ENCODE measurements at places on chromosomes 3 and 15.

GRCh38 chr3:136380530-136380929 lies 130.4 kb downstream of the PCCB start:
- DNase-seq = no peak

DNA sequence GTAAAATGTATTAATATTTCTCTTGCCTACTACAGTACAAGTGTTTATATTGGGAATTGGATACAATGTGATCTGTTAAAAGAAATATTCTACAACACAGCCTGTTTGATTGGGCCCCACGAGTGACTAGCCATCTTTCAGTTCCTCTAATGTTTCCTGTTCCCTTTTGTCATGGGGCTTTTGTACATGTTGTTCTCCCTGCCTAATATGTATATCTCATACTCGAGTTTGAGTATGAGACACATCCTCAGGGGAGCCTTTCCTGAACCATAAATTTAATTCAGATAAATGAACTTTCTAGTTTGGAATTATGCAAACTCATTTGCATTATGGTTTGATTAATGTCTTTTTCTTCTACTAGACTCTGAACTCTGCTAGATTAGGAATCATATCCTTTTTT lies 65.5 kb downstream of the MEF2A start:
- no peak for DNase-seq

GRCh38 chr3:80472961-80473360 lies 705.2 kb upstream of the ROBO1 start:
- no peak for DNase-seq

DNA sequence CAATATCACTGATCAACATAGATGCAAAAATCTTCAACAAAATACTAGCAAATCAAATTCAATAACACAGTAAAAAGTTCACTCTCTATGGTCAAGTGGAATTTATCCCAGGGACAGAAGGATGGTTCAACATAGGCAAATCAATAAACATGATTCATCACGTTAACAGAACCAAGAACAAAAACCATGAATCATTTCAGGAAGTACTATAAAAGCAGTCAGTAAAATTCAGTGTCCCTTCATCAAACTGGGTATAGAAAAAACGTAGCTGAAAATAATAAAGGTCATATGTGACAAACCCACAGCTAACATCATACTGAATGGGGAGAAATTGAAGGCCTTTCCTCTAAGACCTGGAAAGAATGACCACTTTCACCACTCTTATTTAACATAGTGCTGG lies 172.1 kb downstream of the POLR2M start:
- no peak for DNase-seq

DNA sequence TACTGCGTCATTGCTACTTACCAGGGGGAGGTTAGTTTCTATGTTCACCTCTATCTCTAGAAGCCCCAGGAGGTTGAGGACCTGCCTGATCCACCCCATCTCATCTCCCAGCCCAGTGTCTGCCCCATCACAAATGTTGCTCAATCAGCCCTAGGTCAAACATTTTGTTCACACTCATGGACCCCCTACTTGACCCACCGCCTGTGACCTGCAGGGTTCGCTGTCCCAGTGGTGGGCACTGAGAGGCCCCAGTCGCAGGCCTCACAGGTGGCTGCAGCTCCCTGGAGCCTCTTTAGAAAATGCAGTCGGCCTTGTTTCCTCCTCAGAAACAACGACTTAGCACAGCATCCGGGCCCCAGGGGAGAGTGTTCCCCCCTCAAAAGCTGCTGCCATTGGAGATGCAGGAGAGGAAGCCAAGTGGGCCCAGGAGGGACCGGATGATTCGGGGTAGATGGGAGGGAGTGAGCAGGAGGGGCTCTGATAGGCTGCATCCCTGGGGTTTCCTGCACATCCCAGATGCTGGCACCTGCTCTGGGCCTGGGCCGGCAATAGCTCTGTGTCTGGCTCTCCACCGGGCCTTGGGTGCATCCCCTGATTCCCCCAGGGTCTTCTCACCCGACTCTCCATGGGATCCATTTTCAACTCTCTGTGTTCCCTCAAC lies 18.4 kb upstream of the INSYN1 start:
- DNase-seq = no peak

- no peak for DNase-seq
Measured at GRCh38 chr15:75030023-75030413, 6.6 kb downstream of the PPCDC start.

GRCh38 chr3:115341208-115341607 lies 194.1 kb upstream of the ZBTB20 start:
- no peak for DNase-seq

- no peak for DNase-seq
Measured at GRCh38 chr3:136653628-136654027, 98.5 kb downstream of the STAG1 start.

GRCh38 chr15:38705436-38706219 lies 141.0 kb upstream of the RASGRP1 start:
- no peak for DNase-seq

- no peak for DNase-seq
Measured at GRCh38 chr3:169668957-169669741, 5.6 kb upstream of the MECOM start.

DNA sequence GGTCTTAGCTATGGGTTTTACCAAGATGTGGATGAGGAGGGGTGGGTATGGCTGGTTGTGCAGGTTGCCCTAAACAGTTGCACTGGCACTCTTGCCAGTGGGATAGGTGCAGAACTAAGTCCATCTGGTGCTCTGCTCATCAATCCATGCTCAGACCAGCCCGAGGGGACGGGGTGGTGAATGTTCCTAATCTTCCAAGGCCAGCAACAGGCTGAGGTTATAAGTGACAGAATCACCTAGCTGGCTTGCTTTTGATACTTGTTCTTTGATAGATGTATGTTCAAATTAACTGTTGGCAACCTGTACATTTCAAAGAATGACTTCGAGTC lies 53.5 kb upstream of the CCR2 start:
- DNase-seq = no peak

DNA sequence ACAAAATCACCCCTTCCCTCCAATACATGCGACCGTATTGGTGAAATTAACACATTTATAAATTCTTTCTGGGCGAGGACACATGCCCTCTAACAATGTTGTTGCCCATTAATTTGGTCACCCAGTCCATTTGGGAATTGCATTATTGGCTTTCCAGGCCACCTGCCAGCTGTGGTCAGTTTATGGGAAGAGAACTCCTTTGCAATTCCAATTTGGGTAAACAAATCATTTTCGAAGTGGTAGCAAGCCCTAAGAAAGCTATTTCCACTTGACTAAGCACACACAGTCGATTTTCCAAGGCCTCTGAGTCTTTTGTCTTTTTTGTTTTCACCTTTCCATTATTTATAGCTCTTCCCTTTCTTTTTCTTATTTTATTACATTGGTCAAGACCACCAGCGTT lies 362.3 kb upstream of the RGMA start:
- DNase-seq = no peak

DNA sequence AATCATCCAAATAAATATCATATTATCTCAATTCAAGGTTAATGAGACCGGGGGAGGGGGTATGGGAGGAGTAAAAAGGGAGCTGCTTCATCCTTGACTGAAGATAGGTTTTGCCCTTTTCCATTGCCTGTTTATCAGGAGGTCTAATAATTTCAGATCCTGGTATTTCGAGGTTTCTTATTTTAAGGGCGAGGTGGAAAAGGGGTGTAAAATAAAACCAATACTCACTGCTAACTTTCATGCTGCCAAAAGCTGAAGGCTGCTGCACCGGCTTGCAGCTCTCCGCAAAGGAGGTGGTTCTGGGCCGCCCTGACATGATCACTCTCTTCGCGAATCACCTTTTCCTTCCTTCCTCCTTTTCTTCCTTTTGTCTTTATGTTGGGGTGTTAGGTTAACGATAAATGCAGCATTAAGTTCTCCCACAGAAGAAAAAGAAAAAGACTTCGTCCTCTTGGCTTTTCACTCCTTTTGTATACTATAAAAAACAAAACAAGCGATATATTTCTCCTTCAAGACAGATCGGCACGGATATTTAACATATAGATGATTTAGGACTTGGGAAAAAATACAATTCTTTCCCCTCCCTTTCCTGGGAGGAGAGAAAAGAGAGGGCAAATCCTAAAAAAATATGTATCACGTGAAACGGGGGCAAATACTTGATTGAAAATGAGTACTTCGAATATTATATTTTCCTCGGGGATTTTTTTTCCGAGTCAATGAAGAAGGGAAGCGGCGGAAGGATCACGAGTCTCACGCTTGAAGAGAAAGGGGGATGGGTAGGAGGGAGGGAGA lies 932 bp downstream of the GSK3B start:
- DNase-seq = no peak

- DNase-seq = no peak
Measured at GRCh38 chr15:74384566-74384880, 17.1 kb upstream of the CYP11A1 start.

- DNase-seq = no peak
Measured at GRCh38 chr3:70264122-70264780, 48.2 kb downstream of the MDFIC2 start.

DNA sequence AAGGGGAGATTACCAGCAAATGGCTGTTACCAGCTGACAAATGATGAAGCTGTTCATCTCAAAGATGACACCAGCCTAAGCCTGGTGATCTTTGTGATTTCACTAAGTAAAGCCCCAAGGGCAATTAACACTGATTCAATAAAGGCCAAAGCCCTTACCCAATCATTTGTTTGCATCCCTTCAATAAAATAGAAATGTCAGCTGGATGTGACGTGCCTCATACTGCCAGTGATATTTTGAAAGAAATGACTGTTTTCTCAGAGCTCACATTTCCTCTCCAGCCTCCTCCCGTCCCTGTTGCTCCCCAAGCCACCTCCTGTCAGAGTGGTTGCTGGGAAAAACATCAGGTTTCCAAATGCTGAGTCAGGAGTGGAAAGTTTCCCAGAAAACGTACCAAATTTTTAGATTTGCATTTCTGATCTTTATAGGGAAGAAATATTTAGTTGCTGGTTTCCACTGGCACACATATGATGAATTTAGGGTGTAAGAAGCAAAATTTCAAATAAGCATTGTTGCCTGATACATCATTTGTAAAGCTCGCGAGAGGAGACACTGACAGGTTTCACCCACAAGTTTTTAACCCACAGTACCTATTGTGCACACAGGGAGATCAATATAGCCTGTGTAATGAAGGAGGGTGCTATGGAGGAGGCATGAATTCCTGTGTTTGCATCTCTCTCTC lies 21.0 kb downstream of the C2CD4A start:
- DNase-seq = no peak

GRCh38 chr3:173411375-173411973 lies 13.9 kb downstream of the NLGN1 start:
- DNase-seq = no peak

DNA sequence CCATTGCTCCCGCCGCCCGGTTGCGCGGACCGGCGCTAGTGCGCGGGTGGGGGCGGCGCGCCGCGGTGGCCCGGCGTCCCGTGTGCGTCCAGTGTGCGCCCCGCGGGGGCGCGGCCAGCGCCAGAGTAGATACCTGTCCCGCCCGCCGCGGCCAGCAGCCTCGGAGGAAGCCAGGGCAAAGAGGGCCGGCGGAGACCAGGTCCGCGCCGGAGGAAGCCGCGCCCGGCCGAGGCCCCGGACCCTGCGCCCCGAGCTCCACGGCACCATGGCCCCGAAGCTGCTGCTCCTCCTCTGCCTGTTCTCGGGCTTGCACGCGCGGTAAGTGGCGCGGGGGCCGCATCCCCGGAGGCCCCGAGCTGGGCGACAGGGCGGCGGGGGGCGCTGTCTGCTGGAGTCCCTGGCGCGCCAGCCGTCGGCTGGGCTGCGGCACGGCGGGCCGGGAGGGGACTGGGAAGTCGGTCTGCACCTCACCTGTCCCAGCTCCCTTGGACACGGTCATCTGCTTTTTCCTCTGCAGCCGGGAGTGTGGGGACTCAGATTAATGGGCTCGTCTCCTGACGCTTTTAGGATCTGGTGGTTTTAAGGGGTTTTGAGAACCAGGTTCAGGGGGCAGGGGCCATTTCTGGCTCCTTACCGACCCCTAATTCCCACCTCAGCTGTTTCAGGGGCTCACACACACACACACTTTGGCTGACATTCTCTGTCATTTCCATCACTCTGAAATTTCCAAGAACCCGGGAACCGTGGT lies 464 bp downstream of the GABRG3 start:
- no peak for DNase-seq

- no peak for DNase-seq
Measured at GRCh38 chr15:41943543-41944312, 28.6 kb downstream of the EHD4 start.

- DNase-seq = no peak
Measured at GRCh38 chr3:16496408-16497222, 16.9 kb downstream of the RFTN1 start.

- DNase-seq = no peak
Measured at GRCh38 chr15:80066912-80067311, 7.4 kb downstream of the ZFAND6 start.

DNA sequence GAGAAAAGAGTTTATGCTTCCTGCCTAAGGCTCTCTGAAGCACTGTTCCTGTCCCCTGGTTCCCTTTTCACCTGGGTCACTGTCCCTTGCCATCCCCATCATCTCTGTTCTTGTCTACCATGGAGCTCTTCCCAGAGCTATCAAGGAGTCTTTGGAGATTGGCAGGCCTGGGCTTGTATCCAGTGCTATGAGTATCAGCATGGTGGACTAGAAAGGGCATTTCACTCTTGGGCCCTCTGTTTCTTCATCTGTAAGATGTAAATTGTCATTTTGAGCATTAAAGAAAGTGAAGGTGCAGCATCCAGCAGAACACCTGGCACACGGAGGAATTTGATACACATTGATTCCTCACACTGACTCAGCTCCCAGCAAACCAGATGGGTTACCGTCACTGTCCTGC lies 388.2 kb downstream of the CACNA2D3 start:
- no peak for DNase-seq

- DNase-seq = no peak
Measured at GRCh38 chr3:169295912-169296570, 367.5 kb downstream of the MECOM start.

- no peak for DNase-seq
Measured at GRCh38 chr3:20099060-20099459, 58.8 kb downstream of the KAT2B start.

DNA sequence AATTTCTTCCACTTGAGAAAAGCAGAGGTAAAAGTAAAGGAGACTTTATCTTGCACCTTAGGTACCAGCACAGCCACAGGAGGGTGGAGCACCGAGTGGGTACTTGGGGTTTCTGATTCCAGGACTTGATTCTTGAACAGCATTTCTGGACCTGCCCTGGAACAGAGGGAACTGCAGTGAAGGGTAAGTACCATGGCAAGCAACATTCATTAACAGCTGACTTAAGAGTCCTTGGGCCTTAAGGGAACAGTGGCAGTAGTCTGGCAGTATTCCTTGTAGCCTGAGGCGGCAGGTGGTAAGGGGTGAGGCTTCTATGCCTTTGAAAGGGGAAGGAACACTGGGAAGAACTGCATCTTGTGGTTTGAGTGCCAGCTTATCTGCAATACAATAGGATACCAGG lies 551.9 kb downstream of the RSL24D1 start:
- DNase-seq = no peak

GRCh38 chr3:190619353-190619752 lies 105.5 kb downstream of the IL1RAP start:
- no peak for DNase-seq

DNA sequence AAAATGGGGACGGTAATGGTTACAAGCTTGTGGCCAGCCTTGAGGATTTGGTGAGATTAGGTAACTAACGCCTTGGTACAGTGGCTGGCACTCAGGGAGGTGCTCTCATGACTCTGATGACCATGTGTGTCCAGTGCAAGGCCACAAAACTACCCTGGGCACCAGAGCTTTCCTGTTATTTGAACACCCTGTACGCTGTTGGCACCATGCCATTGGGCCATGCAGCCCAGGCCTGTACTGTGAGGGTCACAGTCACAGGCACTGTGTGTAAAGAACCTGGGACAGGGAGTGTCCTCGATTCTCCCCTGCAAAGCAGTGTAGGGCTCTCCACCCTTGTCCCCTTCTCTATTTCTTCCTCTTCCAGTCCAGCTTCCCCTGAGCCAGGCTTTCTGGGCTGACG lies 6.3 kb downstream of the TMEM43 start:
- no peak for DNase-seq

Measured in stimulated activated CD8-positive, alpha-beta memory T cell treated with anti-CD3 and anti-CD28 coated beads, Interleukin-4, amount 100 ng/mL, for 1 hour (primary cell).